COLO829 (cell line): ENCODE measurements at places on chromosomes 13 and 19.

DNA sequence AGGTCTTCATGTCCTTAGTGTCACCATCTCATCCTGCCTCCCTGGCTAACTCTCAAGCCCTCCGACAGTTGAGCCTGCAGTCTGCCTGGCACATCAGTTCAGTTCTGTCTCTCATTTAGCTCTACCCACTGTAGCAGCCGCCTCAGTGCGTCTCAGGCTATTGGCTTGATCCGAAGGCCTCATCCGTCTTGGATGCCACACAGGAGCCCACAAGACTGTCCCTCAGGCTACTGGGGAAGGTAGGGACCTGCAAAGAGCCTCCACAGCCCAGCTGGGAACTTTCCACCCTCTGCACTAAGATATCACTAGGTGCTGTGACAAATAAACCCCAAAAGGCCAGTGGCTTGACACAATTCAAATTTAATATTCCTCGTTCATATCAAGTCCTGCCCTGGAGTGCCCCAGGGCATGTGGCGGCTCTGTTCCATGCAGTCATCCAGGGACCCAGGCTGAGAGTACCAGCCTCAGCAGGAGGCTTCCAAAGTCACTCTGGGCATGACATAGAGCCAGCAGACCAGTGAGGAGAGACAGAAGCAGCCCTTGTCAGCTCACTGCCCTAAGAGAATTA lies 5.7 kb downstream of the VSTM2B start:
- no peak for DNase-seq

GRCh38 chr19:6723738-6724137 lies 3.3 kb upstream of the C3 start:
- DNase-seq = no peak

DNA sequence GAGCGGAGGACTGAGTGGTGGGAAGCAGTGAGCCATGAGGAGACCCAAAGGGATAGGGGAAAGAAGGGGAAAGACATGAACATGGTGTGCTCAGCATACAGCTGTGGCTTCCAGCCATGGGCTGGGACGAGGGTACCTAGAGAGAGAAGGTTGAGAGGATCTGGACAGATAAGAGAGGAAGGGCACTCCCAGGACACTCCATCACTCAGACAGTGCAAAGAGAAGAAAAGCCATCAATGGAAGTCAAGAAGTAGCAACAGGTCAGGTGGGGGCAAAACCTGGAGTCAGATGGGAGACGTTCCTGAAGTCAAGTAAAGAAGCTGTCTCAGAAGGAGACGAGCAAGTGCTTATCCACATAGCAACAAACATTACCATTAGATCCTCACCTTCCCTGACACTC lies 40.2 kb upstream of the UBAC2 start:
- DNase-seq = no peak

DNA sequence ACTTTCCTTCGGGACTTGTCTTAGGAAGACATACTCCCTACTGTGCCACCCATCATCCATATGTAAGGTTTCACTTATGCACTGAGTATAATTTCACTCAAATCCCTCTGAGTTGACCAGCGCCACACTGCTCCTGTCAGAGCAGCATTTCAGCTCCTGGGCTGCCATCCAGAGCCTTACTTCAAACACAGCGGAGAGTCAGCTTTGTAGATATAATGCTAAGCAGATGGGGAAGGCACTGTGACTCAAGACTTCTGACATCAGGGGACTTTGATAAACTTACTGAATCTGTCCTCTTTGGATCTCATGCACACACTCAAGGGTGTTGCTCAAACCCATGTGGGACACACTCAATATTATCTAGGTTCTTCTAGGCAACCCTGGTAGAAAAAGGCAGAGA lies 34.9 kb downstream of the DOCK9 start:
- DNase-seq = no peak

GRCh38 chr19:7888826-7889217 lies 512 bp downstream of the LRRC8E start:
- DNase-seq = no peak

DNA sequence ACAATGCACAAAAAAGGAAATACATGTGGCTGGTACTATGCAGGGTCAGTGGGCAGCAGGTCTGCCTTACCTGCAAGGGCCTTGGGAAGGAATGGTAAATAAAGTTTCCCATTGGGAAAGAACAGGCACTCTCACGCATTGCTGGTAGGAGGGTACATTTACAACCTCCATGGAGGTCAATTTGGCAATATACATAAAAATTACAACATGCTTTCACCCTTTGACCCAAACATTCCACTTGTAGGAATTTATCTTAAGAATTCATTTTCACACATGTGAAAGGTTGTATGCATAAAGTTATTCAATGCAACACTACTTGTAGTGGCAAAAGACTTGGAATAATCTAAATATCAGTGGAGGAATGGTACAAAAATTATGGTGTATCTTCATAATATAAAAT lies 216.4 kb downstream of the DLEU7 start:
- DNase-seq = no peak
